ENCODE measurements at places on chromosomes 6 and 20.

GRCh38 chr6:22099923-22100322 lies 196.9 kb downstream of the PRL start:
- no peak for DNase-seq

DNA sequence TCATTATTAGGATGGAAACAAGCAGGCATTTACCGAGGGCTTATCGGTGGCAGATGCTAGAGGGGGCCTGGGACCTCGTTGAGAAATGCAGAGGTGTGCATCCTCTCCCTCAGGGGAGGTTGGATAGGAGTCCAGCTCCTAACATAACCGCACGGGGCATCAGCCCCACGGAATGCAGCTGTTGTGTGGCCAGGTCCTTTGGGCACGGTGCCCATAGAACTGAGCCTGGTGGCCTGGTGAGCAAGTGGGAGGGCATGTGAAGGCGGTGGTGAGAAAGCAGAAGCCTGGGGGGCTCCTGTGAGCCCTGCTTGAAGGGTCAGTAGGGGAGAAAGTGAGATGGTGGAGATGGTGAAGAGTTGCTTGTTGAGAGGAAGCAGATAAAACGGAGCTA lies 143.7 kb downstream of the CDH26 start:
- DNase-seq = no peak

GRCh38 chr6:16305246-16305725 lies 66.9 kb downstream of the GMPR start:
- no peak for DNase-seq

DNA sequence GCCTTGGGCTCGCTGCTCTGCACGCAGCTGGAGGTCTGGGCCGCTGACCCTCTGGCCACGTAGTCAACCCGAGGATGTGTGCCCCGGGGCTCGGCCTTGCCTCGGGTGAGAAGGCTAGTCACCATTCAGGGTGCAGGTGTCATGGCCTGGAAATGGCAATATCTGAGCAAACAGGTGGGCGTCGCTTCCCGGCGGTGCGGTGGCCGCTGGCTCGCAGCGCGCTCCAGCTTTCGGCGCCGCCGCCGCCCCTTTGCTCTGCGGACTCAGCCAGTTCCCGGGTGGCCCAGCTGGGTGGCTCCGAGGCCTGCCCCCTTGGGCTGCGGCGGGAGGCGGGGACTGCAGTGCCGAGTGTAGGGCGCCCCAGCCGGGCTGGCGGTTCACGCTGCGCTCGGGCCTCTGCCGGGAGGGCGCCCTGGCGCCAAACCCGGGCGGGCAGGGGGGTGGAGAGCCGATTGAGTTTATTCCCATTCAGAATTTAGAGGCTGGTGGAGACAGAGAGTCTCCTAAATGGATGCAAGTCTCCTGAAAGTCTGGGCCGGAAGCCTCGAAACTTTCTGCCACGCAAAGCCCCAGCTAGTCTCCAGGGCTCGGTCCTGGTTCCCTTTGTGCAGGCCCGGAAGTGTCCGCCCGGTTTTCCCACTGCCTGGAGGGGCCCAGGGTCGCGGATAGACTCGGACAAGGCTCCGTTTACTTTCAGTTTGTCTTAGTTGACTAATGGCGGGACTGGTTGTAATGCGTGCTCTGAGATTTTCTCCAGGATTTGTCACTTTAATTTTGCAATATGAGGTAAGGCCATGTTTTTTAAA lies 11.3 kb upstream of the TFAP2A start:
- DNase-seq = no peak

DNA sequence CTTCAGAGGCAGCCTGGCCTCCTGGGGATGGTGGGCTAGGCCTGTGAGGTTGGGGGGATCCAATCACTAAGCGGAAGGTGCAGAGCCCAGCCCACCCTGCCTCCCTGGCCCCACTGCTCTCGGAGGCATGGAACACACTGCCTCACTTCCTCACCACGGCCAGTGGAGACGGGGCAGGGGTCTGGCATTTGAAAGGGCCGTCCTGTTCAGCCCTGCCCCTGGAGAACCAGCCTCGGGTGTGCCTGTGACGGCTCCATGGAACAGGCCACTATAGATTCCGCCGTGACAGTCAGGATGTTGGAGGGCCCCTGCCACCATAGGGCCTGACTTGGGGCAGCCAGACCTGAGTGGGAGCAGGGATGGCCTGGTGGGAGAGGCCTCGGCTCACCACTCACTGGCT lies 110.2 kb downstream of the DACT2 start:
- DNase-seq = no peak

DNA sequence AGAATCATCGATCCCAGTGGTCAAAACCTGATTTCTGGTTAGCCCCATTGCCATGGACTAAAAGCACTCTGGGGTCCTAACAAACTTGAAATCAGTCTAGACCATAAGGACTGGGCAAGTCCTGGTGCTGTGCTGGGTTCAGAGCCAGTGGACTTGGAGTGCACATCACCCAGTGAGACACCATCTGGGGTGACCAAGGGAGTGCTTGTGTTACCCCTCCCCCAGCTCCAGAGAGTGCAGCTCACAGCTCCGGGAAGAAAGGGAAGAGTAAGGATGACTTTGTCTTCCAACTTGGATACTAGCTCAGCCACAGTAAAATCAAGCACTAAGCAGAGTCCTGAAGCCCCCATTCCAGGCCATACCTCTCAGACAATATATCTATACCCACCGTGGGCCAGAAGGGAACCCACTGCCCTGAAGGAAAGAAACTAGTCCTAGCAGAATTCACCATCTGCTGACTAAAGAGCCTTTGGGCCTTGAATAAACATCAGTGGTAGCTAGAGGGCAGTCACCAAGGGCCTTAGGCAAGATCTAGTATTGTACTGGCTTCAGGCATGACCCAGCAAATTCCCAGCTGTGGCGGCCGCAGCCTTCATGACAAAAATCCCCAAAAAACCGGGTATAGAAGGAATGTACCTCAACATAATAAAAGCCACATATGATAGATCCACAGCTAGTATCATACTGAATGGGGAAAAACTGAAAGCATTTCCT lies 153.5 kb upstream of the OGFRL1 start:
- DNase-seq = no peak

DNA sequence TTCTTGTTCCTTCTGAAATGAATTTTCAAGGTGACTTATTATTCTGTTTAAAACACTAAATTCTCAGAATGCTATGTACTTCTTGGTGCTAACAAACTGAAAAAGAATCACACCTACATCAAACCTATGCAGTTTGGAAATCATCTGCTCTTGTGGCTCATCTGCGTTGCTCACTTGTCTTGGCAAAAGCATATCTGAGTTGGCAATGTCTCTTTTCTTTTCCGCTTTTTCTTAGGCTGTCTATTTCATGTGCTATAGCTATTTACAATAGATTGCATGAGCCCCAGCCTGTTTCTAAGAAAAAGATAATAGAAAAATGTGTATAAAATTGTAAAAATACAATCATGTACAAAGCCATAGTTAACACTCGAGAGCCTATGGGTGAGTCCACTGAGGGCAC lies 348.9 kb upstream of the AGPAT4 start:
- no peak for DNase-seq

DNA sequence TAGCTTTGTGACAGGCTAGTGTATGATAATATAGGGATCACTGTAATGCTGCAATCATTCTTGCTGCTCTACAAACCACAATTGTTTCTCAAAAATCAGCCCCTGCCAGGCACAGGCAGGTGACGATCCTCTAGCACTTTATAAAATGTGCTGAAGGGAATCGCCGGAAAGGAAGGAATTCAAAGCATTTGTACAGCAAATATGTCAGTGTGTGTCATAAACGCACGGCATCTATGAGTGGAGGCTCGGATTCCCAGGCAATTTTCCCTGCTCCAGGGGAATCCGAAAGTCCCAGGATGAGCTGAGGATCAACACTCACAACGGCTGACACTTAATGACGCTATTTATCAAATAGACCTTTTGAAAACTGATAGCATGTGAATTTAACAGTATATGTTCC lies 1.4 kb downstream of the PHACTR1 start:
- DNase-seq = no peak

DNA sequence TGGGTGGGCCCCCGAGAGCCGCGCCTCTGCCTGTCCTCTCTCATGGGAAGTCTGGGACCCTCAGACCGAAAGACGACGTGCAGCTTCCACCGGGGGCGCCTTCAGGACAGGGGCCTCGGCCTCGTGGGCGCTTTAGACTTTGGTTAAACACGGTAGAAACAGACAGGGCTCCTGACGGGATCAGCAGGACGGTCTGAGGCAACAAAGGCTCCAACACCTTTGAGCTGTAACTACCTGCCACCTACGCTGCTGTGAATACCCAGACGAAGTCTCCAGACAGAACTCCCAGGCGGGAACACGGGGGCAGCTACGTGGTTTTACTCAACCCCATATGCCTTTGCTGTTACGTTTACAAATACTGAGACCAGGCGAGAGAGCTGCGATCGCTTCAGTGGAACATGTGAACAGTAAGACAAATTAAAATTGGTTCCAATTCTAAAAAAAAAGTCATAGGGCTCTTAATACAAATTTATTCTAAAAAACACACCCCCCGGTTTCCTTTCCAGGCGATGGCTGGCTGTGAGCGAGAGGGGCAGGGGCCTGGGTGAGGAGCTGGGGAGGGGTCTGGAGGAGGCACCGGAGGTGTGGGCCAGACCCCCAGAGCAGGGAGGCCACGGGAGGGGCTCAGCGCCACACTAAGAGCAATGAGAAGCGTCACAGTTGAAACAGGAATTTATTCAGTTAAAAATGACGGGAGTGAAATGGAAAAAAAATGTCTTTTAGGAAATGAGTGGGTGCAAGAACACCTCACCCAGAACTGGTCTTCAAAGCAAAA lies 453.2 kb downstream of the QKI start:
- no peak for DNase-seq
